ENCODE measurements at places on chromosomes 5 and 9.

DNA sequence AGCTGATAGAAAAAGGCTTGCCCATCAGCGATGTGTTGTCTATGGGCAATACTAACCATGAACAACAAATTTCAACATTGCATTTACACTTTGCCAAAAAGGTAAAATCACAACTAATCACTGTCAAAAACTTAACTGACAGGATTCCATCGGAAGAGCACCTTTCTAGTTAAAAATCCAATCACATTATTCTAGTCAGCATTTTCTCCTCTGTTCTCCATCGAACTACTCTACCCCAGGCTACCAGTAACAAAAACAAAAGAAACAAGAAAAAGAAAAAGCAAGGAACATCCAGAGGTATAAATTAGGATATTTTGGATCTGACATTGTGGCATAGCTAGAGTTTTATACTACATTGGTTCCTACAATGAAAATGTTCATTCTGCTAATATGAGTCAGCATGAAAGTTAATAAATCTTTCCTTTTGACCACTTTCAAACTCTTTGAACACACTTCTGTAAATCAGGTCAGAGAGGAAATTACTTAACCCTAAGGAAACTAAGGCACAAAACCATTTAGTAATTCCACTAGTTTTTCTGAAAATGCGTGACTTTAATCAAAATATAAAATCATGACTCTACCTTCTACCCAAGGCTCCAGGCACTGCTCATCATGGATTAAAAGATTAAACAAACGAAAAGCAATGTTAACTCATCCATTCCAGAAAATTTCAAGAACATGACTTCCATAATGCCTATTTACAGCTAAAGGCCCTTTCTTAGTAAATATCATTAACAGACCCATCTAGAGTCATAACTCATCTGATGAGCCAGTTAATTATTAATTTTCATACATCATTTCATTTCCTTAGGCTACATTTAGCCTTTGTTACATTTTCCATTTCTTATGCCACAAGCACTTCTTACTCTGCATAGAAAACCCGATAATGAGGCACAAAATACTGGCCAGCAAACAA is 10.2 kb downstream of the GLIS3 start:
- no peak for DNase-seq

DNA sequence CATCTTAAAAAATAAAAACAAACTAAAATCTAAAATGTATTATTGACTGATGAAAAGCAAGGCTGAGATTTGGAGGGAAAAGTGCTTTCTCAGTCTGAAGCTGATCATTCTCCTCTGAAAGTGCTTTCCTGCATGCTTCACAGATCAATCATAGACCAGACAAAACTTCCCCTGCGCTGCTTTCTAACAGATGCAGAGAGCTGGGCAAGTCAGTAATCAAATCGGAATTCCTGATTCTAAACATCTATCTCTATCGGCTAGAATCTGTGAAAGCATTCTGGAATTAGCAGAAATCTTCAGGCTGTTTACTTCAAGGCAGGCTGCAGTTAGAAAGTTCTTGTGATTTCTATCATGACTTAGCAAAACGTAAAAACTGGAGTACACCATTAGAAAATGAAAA is 15.6 kb upstream of the FAM81B start:
- no peak for DNase-seq

DNA sequence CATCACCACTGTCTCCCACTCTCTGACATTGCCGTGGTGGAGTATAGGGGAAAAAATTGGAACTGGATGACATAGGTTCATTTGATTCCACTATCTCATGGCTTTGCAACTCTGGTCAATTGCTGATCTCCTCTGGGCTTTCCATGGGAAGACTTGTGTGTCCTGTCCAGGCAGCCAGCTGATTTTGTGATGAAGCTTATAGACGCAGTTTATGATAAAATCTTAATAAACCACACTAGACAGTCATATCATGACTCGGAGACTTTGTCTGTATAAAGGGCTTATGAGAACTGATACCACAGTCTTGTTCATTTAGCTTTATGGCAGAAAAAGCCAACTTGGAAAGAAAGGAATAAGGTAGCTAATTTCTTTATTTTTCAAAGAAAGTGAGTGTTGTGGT is 296.5 kb downstream of the MAST4 start:
- DNase-seq = no peak

DNA sequence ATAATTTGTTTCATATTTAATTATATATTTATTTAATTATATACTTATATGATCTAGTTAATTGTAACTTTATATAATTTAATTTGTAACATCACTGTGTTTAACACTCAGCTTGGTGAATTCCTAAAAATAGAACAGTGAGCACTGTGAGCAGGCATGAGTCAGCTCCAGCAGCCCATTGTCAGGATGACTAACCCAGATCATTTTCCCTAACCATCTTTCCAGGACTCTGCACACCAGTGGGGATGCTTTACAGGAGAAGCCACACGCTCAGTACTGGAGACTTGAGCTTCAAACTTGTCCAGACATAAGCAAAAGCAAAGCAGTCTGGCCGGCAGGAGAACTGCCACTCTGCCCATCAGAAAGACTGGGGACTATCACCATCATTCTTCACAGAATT is 446.2 kb upstream of the TRPC7 start:
- DNase-seq = no peak

DNA sequence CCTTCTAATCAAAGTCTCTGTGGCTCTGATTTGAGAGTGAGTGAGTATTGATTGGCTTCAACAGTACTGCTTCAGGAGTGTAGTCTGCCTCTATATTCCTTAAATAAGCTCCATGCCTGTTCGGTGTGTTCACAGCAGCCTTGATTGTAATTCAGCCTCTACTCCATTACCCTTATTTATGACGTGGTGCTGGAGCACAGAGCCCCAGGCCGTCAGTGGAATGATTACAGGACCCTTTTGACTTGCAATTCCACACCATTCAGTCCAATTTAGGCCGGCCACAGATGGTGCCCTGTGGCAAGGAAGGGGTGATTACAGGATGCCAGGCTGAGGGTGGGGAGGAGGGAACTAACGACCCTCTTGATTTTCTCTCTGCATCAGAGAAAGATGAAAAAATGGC is 110.3 kb downstream of the ASTN2 start:
- DNase-seq = no peak

DNA sequence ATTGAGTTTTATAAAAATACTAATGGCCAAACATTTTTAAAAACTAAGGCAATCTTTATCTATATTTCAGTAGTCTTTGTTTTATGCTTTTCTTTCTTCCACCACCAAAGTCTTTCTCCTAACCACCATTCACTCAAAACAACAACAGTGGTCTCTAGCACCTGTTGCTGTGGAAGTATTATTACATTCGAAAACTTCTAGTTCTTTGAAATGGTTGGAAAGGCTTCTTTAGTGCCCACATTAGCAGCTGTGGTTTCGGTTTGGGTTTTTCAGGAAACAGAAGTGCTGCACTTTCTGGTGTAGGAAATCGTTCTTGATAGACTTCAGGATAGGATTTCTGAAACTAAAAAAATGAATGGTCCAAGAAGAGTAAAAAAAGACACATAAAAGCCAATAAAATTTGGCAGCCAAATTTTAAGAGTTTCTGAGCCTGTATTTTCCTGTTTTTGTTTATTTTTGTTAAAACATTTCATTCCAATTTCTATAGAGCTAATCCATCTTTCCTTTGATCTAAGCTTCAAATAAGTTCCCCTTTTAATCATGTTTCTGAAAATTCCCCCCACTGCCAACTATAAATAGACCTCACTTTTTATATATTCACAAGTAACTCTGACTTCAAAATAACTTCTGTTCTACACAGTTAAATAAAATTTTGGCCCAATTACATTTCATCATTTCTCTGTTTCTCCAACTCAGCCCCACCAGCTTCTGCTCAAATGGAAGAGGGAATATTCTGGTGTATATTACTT is 102.2 kb downstream of the DEPDC1B start:
- no peak for DNase-seq

DNA sequence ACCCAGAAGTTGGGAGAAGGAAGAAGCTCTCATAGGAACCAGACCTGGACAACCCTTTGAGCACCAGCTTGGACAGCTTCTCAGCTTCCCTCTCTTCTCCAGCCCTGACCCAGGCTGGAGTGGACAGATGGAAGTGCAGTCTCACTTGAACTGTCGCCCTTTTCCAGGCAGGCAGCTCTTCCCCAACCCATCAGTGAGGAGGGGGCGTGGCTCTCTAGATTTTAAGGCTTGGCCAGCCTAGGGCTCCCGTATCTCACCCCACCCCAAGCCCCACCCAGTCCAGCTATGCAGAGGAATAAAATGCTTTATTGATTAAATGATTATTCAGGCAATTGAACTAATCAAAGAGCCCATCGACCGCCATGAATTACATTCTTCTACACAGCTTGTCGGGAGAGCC is 2.2 kb downstream of the PAX5 start:
- DNase-seq = no peak

GRCh38 chr5:156006026-156006647 is 320.8 kb upstream of the SGCD start:
- no peak for DNase-seq

GRCh38 chr5:113336975-113337374 is 97.8 kb downstream of the TSSK1B start:
- no peak for DNase-seq

- no peak for DNase-seq
These were observed 62.9 kb downstream of the GCNT1 start for GRCh38 chr9:76521906-76522305.

- DNase-seq = no peak
These were observed 7.1 kb upstream of the PLK2 start for GRCh38 chr5:58466939-58467338.
